ENCODE measurements at places on chromosomes 4 and X. TPM values are rescaled to one million over a fixed set of nuclear protein-coding genes. Genes with fewer than 3 reads are reported as not detected.

GRCh38 chrX:70087857-70088630 lies 25.8 kb downstream of the OTUD6A start:
- DNase-seq = peak; percentile 41

DNA sequence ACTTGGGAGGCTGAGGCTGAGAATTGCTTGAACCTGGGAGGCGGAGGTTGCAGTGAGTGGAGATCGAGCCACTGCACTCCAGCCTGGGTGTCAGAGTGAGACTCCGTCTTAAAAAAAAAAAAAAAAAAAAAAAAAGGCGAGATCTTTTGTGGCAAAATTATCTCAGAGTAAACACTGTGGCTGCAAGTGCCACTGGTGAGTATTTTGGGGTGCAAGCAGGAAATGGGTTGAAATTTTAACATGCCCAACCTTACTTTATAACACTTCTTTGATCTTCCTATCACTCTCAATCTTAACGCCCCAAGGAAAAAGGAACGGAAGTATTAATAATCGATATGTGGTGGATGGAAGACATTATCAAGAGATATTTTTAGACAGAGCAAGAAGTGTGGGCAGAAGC lies 32.1 kb downstream of the SLC34A2 start:
- DNase-seq = no peak

ZFP92 gene
- 0.32 TPM for total RNA-seq

GRCh38 chr4:22692736-22693135 lies at the start of gene GBA3:
GBA3 (plus strand) TSS chr4:22692937.
- DNase-seq = no peak

- peak; percentile 48 for DNase-seq
Observed at GRCh38 chr4:173413036-173413435, 14.1 kb upstream of the SCRG1 start.

TIGD4 gene
- under 0.01 TPM for total RNA-seq

GRCh38 chrX:1466971-1467561 lies 14.4 kb upstream of the ASMTL start:
- DNase-seq = no peak
